Smooth muscle cell of the pulmonary artery (primary cell): ENCODE measurements at places on chromosomes 7 and 10. TPM values are rescaled to one million over a fixed set of nuclear protein-coding genes. Genes with fewer than 3 reads are reported as not detected.

Gene CARD11
- 0.13 TPM in 1 of 2 replicates, not detected in the other for total RNA-seq

Gene GRID2IP
- 0.07 TPM in 1 of 2 replicates, not detected in the other for total RNA-seq

Gene MRPL32
- total RNA-seq = 34.8 and 38.7 TPM in 2 replicates

Gene HEPACAM2
- total RNA-seq = 0.07 TPM in 1 of 2 replicates, not detected in the other

Gene CLRN3
- not detected in 2 replicates for total RNA-seq

Gene CWF19L1
- 16.9 and 20.0 TPM in 2 replicates for total RNA-seq

Gene HABP2
- total RNA-seq = not detected in 2 replicates

Gene ZDHHC4
- total RNA-seq = 71.8 and 75.7 TPM in 2 replicates

Gene NPSR1
- not detected in 2 replicates for total RNA-seq

Gene PRLHR
- not detected in 2 replicates for total RNA-seq

Gene LOXL4
- 28.7 and 138 TPM in 2 replicates for total RNA-seq

Gene PTF1A
- not detected in 2 replicates for total RNA-seq

Gene SLC25A40
- total RNA-seq = 6.0 and 6.1 TPM in 2 replicates

Gene MRLN
- total RNA-seq = not detected in 2 replicates

Gene FZD8
- total RNA-seq = 14.5 and 153 TPM in 2 replicates

Gene EN2
- total RNA-seq = not detected in 2 replicates

Gene GIMAP8
- total RNA-seq = 0.07 TPM in 2 replicates

Gene SEM1
- 48.4 and 59.2 TPM in 2 replicates for total RNA-seq

Gene TAS2R5
- 1.6 and 2.1 TPM in 2 replicates for total RNA-seq
